Brain pericyte (primary cell): ENCODE measurements at places on chromosomes 16 and 17.

DNA sequence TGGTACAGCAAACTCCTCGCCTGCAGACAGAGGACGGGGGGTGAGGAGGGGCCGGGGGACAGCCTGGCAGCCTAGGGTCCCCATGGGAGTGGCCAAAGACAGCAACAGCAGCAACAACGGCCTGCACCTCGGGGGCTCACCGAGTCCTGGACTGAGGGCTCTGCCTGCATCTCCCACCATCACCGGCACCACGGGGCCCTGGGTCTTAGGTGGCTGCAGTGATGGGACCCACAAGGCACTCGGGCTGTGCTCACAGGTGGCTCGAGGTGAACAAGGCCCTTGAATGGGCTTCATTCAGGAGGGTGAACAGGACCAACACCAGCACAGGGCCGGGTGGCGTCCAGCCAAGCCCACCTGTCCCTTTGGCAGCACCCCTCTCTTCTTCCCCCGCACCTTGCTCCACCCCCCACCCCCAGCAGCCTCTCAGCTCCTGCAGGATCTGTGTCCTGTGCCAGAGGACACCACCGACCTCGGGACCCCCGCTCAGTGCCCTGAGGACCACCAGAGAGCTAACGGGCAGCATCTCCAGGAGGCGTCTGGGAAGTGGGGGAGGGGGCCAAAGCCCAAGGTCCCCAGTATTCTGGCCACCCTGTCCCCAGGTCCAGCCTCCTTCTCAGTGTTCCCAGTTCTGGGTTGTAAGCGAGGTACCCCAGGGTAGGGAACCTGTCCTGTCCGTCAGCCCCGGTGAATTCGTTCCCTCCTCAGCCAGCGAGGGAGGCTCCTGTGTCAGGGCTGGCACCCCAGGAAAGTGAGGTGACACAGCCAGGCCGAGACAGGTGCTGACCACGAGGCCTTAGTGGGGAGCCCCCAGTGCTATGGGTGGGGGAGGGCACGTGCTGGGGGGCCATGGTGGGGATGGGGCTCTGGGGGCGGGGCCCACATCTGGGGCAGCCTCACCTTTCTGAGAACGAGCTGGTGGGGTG, 94.3 kb downstream of the TBC1D16 start:
- DNase-seq, result no peak

DNA sequence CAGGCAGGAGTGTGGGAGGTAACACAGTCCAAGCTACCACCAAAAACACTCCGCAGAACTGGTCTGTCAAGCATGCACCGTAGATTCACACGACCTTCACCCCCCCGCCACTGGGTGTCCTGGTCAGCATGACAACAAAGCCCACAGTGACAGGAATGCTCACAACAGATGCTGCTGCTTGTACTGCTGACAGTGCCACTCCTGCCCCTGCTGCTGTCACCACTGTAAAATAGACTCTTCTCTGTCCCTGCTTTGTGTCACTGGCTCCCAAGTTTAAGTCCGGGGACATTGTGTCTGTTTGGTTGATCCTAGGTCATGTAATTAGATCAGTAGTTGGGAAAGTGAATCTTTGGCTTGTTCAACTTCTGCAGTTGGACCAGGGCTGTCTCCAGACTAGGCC, 7.0 kb upstream of the ODF4 start:
- no peak for DNase-seq

- DNase-seq, result no peak
Measured at GRCh38 chr17:2427215-2427614, 26.4 kb upstream of the MNT start.

GRCh38 chr16:80640316-80640715, 99.5 kb downstream of the DYNLRB2 start:
- no peak for DNase-seq

- DNase-seq, result no peak
Measured at GRCh38 chr17:33342025-33342424, 48.9 kb upstream of the ASIC2 start.

DNA sequence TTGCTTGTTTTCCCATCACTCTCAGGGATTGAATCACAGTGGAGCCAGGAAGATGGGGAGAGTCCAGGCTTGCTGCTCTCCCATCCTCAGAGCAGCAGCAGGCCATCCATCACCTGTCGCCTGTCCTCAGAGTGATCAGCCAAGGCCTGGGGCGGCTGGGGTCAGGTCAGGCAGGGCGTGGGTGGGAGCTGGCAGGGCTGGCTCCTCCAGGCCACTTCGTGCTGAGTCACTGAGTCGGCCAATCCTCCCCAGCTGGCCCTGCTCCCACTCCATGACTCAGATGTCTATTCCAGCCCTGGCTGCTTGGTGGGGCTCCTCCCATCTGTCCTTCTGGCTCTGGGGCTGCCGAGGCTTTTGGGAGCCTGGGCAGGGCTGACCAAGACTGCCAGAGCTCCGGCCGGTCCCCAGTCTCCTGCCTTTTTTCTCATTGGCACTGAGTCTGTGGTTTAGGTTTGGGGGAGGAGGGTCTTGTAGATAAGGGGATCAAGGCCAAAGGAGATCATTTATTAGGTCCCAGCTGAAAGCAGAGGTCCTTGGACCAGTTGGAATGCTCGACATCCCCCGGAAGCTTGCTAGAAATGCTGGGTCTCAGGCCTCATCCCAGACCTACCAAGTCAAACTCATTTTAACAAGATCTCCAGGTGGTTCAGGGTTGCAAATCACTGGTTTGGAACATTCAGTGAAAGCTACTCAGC, 72.7 kb downstream of the ABCC1 start:
- peak; percentile 73 for DNase-seq

DNA sequence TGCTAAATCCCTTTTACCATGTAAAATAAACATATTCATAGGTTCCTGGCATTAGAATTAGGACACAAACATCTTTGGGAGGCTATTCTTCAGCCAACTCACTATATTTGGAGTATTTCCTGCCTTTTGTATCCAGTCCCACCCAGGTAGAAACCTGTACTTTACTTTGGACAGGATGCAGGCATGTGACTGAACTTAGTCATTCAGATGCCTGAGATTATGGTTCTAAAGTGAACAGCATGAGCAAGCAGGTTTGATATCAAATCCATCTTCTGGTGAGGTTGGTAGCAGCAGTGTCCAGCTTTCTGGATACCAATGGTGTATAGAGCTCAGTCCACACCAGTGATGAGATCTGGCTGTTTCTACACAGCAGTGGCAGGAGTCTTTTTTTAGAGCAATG, 20.2 kb downstream of the CA10 start:
- no peak for DNase-seq
